ENCODE measurements at places on chromosomes 2 and 18.

DNA sequence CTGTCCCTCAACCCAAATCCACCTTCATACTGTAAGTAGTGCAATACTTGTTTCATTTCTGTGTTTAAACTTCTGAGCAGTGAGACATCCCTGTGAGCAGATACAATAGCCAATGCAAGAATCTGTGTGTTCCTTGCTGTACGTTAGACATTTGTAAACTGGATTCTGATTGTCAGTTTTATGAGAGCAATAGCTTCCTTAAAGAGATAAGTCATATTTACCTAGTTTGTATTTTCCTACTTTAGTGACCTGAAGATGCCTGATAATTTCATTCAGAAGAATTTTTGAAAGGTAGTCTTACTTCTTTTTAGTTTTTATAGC is 90.7 kb downstream of the DPP4 start:
- DNase-seq: no peak

DNA sequence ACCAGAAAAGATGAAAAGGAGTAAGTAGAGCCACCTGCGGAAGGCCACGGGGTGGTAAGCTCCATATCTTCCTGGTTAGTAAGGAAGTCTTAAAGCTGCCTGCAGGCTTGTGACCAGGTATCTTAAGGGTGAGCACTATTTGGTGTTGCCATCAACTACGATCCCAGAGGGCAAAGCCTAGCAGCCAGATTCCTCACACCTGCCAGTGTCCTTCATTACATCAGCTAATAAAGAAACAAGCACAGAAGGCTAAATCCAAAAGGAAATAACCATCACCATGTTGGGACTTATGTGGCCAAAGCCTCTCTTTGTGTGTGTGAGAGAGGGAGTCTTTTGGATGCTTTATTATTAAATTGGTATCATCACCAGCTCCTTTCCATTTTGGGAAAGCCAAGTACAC is 123.5 kb downstream of the ALK start:
- no peak for DNase-seq

- no peak for DNase-seq
These were observed 62.3 kb downstream of the NCK2 start for GRCh38 chr2:105806996-105807395.

GRCh38 chr2:111028720-111029119 is 92.0 kb upstream of the BCL2L11 start:
- peak; percentile 35 for DNase-seq

DNA sequence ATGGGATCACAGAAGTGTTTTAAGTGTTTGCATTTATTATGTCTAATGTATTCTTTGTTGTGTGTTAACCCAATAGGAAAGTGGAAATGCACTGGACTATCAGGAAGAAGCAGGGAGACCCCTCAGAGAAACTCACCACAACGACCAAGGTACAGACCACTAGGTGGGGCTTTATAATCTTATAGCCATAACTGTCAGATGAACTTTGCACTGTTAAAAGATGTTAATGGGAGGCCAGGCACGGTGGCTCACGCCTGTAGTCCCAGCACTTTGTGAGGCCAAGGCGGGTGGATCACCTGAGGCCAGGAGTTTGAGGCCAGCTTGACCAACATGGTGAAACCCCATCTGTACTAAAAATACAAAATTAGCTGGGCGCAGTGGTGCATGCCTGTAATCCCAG is 73.2 kb downstream of the SUMO1 start:
- DNase-seq: no peak

DNA sequence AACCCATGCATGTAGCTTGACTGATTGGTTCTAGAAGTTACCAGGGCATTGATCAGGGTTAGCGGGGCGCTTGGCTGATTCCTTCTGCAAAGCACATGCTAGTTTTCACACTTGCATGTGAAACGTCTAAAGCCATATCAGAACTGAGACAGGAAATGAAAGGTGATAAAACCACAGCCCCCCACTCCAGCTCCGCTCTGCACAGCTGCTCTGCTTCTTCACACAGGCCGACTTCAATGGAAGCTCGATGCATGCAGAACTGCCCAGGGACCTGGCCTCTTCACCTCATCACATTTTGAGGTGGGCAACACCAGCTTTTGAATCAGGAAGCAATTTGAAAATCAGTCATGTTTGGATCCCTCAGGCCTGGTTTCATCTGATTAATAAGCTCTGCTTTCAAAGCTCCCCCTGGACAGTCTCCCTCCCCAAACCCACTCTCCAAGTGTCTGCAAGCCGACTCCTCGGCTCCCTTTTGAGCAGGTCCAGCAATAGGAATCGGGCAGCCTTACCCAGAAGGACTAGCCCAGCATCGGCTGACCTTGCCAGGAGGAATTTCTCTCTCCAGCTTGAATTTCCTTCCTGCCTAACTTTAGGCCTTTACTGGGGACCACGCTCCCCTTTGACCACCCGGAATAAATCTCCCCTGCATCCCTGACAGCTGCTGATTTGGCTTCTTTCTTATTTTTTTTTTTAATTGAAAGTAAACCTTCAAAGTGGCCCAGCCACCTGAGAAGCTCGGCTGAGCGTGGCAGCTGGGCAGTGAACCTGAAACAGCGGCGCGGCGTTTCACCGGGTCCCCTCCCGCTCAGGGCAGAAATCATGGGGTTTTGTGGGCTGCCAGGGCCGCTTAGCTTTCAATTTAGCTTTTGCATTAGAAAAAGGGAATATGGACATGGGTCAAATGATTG is 31.7 kb downstream of the HRH4 start:
- DNase-seq: peak; percentile 15

GRCh38 chr18:9016633-9017166 is 85.8 kb upstream of the NDUFV2 start:
- no peak for DNase-seq

GRCh38 chr2:144370937-144371584 is 148.9 kb downstream of the ZEB2 start:
- no peak for DNase-seq

- DNase-seq: no peak
These were observed 13.8 kb downstream of the PDIA6 start for GRCh38 chr2:10798783-10799182.

DNA sequence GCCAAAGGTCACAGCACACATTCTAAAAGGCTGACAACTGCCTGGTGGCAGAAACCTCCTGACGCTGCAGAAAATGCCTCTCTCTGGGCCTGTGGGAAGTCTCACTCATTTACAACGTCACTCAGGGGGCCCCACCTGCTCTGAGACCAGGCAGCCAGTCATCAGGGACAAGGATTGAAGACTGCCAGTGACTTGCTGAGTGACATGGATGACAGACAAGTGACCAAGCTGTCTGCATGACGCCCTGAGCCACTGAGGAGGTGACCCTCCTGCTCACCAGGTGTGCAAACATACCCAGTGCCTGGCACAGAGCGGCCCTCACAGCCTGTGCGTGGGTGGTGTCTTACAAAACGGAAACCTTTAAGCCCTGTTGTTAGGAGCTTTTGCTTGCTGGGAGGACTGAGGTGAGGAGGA is 392.4 kb downstream of the TNS1 start:
- peak; percentile 89 for DNase-seq

DNA sequence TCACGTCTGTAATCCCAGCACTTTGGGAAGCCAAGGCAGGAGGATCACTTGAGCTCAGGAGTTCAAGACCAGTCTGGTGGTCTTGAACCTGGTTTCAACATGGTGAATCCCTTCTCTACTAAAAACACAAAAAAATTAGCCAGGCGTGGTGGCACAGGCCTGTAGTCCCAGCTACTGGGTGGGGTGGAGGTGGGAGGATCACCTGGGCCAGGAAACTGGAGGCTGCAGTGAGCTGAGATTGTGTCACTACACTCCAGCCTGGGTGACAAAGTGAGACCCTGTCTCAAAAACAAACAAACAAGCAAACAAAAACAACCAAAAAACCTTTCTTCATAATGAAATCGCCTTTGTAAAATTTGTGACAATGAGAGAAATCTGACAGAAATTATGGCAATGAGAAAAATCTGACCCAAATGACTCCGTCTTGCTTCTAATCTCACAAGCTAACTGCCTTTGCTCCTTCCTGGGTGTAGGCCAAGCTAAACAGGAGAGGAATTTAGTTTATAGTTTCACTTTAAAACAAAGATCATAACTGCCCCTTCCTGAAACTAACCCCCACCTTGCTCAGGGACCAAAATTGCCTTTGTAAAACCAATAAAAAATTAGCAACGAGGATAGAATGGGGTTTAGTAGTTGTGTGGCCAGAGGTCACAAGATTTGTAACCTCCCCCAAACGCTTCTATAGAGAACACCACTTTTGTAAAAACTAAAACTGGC is 60.7 kb upstream of the KIF5C start:
- DNase-seq: no peak

GRCh38 chr18:79221136-79221535 is 151.9 kb downstream of the ATP9B start:
- no peak for DNase-seq

DNA sequence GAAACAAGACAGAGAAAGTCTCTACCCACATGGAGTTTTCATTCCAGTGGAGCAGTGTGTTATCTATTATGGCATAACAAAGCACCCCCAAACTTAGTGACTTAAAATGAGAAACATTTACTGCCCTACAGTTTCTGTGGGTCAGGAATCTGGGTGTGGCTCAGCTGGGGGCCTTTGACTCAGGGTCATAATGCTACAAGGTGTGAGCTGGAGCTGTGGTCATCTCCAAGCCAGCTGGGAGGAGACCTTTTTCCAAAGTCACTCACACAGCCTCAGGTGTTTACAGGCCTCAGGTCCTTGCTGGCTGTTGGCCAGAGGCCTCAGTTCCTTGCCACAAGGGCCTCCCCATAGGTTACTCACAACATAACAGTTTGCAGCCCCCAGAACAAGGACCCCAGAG is 169.2 kb downstream of the ETAA1 start:
- DNase-seq: no peak

DNA sequence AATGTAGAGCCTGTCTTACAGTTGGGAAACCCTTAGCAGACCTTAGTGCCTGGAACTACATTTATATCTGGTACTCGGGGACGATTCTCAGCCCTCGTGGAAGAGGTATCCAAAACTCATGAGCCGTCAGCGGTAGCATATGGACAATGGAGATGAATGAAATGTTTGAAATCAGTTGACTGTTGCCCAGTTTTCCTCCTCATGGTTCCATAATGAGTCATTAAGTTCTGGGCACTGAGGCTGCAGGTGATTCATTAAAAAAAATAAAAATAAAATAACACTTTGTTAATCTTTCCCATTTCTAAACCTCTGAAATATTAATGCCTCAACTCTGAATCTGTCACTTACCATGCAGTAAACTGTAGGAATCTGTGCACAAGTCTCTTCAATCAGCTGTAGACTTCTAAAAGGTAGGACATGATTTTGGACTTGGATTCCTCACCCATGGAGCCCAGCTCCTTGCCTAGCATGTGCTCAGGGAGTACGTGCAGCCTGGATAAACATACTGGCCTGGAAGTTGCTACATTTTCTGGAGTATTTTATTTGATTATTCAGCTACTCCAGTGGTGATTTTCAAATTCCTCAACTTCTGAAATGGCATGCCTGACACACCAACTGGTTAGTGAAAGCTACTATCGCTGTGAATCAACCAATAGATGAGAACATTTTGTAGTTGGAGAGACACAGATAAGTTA is 979.2 kb downstream of the CNTNAP5 start:
- no peak for DNase-seq

DNA sequence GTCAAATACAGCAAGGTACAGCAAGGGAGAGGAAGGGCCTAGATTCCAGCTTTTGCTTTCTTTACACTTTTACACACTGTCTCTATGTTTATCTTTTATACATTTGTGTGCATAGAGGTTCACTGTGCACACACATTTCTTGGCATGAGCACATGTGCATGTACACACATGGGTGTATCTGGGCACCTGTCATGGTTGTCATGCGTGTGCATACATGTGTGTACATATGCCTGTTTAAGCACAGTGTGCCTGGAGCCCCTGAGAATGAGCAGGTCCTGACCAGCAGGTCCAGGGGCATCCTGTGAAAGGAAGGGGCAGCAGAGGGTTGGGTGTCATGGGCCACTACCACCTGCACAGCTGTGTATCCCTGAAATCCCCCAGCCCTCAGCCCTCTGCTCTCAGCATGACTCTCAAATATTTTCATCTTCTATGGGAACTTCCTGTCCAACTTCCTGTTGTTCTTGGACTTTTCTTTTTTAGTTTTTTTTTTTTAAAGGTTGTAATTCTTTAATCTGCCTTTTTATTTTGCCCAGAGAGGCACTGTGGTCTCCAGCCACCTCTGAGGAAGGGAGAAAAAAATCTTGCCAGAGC is 97.0 kb upstream of the EPAS1 start:
- DNase-seq: peak; percentile 32

GRCh38 chr2:215430528-215431187 is 5.2 kb downstream of the FN1 start:
- no peak for DNase-seq

- DNase-seq: peak; percentile 79
These were observed at the start of gene SLC9A4 for GRCh38 chr2:102473020-102473419. TSS of gene SLC9A4 (plus strand) at chr2:102473226. CDS start at chr2:102473760, 534 bp downstream.

GRCh38 chr2:231041061-231041689 is 3.9 kb downstream of the C2orf72 start:
- no peak for DNase-seq

DNA sequence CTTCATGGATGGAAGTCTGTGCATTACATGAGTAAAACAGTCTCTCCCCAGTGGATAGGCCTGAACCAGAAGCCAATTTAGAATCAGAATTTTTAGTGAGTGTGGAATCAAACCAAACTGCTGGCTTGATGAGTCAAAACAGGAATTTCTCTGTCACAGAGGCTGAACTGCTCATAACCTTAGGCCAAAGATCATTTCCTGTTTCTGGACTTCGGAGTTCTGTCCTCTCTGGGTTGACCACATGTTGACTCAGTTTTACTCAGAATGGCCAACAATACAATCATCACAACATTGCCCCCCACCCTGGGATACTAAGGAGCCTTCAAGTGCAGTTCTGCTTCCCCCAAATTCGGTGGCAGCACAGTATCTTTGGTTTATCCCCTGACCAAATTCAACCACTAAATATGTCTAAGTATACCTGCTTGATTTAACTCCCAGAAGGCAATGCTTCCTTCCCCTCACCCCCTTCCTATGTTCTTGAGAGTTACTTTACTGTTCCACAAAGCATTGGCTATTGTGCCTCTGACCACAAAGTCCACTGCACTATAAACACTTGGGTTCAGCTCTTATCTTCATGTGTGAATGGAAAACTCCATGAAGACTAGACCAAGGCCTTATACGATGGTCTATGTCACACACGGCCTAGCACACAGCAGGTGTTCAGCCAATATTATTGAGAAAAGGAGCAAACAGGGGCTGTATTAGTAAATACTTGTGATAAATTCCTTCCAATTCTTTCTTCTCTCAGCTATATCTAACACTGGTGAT is 67.8 kb downstream of the NXPH2 start:
- no peak for DNase-seq

- no peak for DNase-seq
These were observed 33.9 kb upstream of the CCDC102B start for GRCh38 chr18:68764016-68764415.

DNA sequence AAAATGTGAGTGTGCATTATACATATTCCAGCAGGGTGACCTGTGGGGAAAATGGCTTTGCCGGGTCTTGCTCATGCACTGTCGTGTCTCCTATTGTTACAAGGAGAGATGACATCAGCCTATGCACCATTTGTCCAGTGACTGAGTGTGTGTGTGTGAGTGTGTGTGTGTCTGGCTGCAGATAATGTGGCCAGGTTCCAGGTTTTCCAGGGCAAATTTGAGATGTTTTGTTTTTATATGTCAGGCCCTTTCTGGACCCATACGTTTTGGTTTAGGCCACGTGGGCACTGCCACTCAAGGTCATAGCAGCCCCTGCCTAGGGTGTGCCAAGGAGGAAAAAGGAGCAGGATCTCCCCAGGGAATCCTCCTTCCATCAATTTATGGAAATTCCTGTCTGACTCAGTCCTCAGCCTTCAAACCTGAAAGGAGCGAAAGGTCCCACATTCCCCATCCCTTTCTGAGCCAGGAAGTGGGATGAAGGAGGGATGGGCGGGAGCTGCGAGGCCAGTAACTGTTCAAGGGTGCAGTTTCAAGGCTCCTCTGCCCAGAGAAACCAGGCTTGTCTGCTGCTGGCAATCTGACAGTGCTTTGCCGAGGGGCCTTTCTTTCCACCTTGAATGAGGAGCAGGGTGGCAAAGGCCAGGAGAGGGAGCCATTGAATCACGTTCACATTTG is 93.0 kb upstream of the SMAD2 start:
- DNase-seq: peak; percentile 37

Data from activated naive CD4-positive, alpha-beta T cell treated with anti-CD3 and anti-CD28 coated beads for 36 hours (primary cell).